ENCODE measurements at places on chromosomes 11 and 22. TPM values are rescaled to one million over a fixed set of nuclear protein-coding genes. Genes with fewer than 3 reads are reported as not detected.

Gene ZW10
- total RNA-seq = 10.7 TPM

Gene RIMBP3C
- not detected for total RNA-seq

Gene CBLIF
- total RNA-seq = not detected

Gene RBFOX2
- 63.3 TPM for total RNA-seq

Gene IGSF9B
- 4.9 TPM for total RNA-seq

Gene C11orf58
- total RNA-seq = 101 TPM

Gene YPEL1
- total RNA-seq = 15.1 TPM

Gene HORMAD2
- 0.46 TPM for total RNA-seq

Gene GLB1L2
- 7.3 TPM for total RNA-seq

Gene KDM4E
- not detected for total RNA-seq

- H3K4me3 ChIP-seq = no peak overlapping the region
- peaks cover 4% of the 10 kb centered on the region for H3K36me3 ChIP-seq
- H3K27ac ChIP-seq = no peak overlapping the region
- no peaks in the 10 kb centered on the region for H3K4me1 ChIP-seq
- H3K27me3 ChIP-seq = no peaks in the 10 kb centered on the region
These were observed 66.4 kb downstream of the APOL5 start for GRCh38 chr22:35783943-35784614.

DNA sequence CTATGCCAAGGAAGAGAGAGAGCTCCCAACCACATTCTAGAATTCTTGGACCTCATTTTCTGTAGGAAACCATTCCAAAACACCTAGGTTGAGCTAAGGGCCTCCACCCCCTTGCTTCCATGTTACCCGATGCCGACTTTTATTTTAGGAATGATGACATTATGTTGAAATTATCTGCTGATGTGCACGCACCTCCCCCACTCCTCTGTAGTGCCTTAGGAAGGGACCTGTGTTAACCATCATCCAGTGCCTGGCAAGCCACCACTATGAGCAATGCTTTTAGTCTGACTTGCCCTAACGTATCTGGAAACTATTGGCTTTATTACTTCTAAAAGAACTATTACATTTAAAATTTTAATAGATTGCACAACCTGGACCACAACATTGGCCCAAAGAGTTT, 42.1 kb downstream of the NCAPD3 start:
- no peak for DNase-seq
- H3K4me1 ChIP-seq = no peaks in the 10 kb centered on the region
- H3K36me3 ChIP-seq = peaks cover 18% of the 10 kb centered on the region
- H3K27me3 ChIP-seq = no peaks in the 10 kb centered on the region

GRCh38 chr11:32178692-32179091, 87.8 kb downstream of the RCN1 start:
- H3K4me1 ChIP-seq = no peaks in the 10 kb centered on the region
- no peak for DNase-seq
- no peak overlapping the region for H3K27ac ChIP-seq
- no peaks in the 10 kb centered on the region for H3K36me3 ChIP-seq

DNA sequence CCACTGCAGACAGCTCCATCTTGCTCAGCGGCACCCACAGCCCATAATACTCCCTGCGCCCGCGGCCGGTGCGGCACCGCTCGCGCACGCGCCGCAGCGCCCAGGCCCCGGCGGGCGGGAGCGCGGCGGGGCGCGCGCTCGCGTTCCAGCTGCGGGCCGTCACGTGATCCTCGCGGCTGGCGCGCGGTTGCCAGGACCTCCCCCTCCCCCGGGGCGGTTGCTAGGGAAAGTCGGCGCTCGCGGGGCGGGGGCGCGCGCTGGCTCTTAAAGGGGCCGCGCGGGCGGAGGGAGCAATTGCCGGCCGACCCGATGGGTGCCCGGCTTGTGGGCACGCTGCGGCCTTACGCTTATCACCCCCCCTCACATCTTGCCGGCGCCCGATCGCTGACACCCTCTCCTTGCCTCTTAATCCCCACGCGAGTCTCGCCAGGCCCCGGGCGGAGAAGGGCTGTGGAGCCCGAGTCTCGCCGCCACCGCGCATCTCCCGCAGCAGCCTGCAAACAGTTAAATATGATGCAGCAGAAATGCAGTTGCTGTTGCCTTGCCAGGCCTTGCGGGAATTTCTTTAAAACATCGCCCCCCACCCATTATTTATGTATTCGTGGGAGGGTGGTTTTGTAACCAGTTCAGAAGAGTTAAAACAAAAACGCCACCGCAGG, at the start of gene CBX6:
Gene CBX6 (minus strand): TSS at position 45 of the 659 bp plus-strand sequence. CDS start 26 bp downstream, at position 19.
- peak; percentile 96 for DNase-seq
- peak within 1 kb of the TSS; percentile 75 for H3K4me3 ChIP-seq
- H3K36me3 ChIP-seq = no peaks in the 10 kb centered on the region
- no peaks in the 10 kb centered on the region for H3K27me3 ChIP-seq
- H3K27ac ChIP-seq = peak within 1 kb of the TSS; percentile 94

DNA sequence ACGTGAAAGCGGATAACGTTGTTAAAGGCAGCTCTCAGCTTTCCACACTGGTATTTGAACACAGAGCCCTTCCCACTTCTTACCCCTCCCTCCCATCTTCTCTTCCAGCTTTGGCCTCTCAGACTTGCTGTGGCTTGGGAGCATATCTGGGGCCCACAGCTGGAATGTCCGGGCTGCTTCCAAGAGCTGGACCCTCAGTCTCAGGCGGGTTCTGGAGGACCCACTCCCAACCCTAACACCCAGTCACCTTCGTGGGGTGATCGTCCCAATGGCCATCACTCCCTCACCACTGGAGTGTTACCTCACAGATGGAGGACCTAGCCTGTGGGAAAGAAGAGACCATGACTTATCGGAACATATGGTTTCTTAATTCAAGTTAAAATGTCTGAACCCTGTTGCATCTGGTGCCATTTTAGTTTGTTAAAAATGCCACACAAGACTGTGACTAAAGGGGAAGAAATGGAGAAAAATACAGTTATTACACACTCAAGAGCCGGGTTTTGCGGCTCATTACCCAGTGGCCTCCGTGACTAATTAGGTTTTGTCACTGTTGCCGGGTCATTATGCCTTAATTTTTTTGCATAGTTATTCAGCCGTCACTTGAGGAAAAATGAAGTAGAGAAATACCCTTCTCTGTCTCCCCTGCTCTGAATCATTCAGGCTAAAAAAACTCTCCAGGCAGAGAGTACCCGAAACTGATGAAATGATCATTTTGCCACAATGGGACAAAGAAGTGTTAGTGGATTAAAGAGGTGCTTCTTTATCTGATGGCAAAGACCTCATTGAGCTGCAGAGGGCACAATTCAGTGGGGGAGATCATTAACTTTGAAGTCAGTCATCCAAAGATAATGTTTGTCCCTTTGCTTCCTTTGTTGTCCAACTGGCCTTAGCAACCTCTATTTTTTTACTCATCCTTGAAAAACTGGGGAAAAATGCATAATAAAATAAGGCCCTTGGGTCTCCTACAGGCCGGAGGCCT, 87.2 kb upstream of the HTATIP2 start:
- no peaks in the 10 kb centered on the region for H3K4me1 ChIP-seq
- DNase-seq = no peak
- H3K4me3 ChIP-seq = no peak overlapping the region
- H3K27ac ChIP-seq = no peak overlapping the region

DNA sequence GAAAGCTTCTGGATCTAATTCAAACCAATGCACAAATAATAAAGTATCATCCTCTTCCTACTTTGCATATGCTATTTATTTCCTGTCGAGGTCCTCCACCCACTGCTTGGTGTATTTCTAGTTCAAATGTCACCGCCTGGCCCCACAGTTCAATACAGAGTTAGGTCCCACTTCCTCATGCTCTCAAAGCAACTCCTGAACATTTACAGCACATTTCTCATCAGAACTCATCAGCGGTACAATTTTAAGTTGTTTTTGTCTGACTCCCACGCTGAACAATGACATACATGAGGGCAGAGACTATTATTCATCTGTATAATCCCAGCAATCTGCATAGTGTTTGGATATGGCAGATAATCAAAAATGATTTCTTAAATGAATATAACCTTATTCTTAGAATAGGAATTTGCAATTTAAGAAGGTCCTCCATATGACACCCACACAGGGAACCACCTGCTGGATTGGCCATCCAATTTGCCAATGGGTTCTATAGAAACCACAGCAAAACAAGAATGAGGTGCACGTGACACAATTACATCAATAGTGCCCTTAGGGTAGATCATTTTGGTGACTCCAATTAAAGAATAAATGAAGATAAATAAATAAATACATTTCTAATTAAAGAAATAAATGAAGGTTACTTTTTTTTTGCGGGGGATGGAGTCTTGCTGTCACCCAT, 54.2 kb downstream of the SLC25A17 start:
- no peak overlapping the region for H3K4me3 ChIP-seq
- H3K27me3 ChIP-seq = no peaks in the 10 kb centered on the region
- no peaks in the 10 kb centered on the region for H3K36me3 ChIP-seq
- no peak overlapping the region for H3K27ac ChIP-seq
- H3K4me1 ChIP-seq = peaks cover 2% of the 10 kb centered on the region

DNA sequence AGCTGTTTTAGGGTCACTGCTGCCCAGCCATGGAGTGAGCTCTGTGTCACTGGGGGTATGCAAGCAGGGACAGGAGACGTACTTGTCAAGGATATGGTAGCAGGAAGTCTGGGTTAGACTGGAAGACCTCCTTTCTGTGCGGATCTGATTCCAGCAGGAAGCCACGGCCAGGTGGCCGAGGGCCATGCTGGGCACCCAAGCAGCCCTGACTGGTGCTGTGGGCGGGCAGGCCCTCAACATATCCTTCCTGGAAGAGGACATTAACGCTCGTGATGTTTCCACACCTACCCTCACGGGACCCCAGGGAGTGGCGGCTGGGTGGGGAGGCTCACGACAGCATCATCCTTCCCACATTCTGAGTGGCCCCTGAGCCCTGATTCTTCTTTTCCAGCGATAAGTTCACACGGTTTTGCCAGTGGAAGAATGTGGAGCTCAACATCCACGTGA, 8.7 kb upstream of the ANKRD13D start:
- H3K27me3 ChIP-seq = no peaks in the 10 kb centered on the region
- no peak overlapping the region for H3K4me3 ChIP-seq
- H3K27ac ChIP-seq = no peak overlapping the region
- peaks cover 21% of the 10 kb centered on the region for H3K4me1 ChIP-seq
- no peak for DNase-seq
- H3K36me3 ChIP-seq = peaks cover 29% of the 10 kb centered on the region

DNA sequence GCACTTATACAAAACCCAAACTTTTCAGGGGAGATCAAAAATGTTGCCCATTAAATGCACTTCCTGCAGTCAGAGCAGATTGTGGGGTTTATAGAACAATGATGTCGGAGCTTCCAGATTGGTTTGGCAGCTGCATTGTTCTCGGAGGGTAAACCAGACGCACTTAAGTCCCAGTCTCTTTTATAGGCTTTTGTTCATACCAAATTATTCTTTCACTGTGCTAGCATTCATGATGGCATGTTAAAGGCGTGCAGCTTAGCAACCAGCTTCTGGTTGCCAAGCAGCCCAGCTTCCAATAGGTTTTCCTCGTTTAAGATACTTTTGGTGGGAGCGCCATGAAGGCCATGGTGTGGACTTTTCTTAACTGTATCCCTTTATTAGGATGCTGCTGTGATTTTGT, 40.9 kb downstream of the ZC3H12C start:
- no peak overlapping the region for H3K27ac ChIP-seq
- no peaks in the 10 kb centered on the region for H3K27me3 ChIP-seq
- no peak overlapping the region for H3K4me3 ChIP-seq
- H3K36me3 ChIP-seq = peaks cover 6% of the 10 kb centered on the region
- peak; percentile 20 for DNase-seq
- H3K4me1 ChIP-seq = peaks cover 2% of the 10 kb centered on the region

DNA sequence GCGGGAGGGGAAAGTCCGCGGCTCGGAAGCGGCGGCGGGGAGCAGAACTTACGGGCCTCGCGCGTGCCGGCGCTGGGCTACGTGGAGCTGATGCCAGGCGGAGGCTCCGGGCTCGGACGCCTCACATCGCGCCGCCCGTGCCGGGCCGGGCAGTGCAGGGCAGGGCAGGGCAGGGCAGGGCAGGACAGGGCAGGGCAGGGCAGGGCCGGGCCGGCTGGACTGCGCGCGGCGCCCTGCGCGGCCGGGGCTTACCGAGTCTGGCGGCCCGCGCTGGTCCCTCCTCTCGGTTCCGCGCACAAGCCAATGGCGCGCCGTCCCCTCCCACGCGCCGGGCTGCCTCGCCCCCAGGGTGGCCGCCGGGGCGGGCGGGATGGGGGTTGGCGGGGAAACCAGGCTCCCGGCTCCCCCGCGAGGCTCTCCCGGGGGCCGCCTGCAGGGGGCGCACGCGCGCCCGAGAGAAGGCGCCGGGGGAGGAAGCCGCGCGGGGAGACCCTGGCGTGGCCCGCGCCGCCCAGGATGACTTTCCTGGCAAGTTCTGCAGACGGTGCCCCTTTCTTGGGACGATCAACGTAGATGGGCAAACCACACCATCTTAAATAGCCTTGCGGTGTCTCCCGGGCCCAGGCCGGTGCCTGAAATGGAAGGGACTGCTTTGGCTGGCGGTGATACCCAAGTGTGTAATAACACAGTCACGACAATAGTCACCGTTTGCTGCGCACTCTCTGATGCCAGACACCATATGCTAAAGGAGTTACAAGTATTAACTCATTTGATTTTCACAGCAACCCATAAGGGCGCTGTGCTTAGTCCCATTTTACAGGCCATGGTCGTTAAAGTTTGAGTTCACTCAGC, at the start of gene TP53I11:
Gene TP53I11 (minus strand): TSS at position 259 of the 852 bp plus-strand sequence. CDS start 12,548 bp downstream, outside the sequence.
- peak within 1 kb of the TSS; percentile 78 for H3K4me3 ChIP-seq
- H3K4me1 ChIP-seq = peaks cover 24% of the 10 kb centered on the region
- peak; percentile 69 for DNase-seq
- peak within 1 kb of the TSS; percentile 76 for H3K27ac ChIP-seq
- peaks cover 9% of the 10 kb centered on the region for H3K36me3 ChIP-seq
- no peaks in the 10 kb centered on the region for H3K27me3 ChIP-seq

- H3K36me3 ChIP-seq = no peaks in the 10 kb centered on the region
- no peak overlapping the region for H3K27ac ChIP-seq
- no peaks in the 10 kb centered on the region for H3K27me3 ChIP-seq
- H3K4me1 ChIP-seq = peaks cover 2% of the 10 kb centered on the region
These were observed 14.4 kb upstream of the EHF start for GRCh38 chr11:34606326-34607120.

DNA sequence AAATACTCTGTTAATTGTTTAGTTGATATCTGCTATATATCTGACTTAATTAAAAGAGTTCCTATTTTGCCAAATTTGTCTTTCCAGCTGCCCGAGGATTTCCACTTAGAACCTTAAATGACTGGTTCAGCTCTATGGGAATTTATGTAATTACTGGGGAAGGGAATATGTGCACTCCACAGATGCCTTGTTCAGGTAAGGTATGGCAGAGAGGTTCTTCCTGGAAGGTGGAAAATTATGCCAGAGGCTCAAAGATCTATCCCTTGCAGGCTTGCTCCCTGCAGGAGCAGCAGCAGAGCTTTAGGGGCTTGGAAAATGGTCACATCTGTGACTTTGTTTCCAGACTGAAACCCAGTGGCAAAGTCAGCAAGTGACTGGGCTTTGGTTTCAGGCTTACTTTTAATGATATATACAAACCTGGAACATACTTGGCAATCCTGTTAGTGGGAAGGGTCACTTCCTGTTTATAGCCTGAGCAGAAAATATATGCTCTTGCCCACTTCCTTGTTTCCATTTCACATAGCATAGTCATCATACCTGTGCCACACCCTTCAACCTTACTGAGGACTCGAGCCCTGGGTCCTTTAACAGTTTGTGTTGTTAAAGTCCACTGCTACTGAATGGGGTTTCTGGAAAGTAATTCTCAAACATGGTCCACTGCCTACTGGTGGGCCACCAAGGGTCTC, 23.7 kb downstream of the WBP2NL start:
- no peak overlapping the region for H3K4me3 ChIP-seq
- H3K4me1 ChIP-seq = no peaks in the 10 kb centered on the region

- H3K27ac ChIP-seq = peak overlapping the region; percentile 87
- no peaks in the 10 kb centered on the region for H3K27me3 ChIP-seq
- DNase-seq = peak; percentile 71
- no peaks in the 10 kb centered on the region for H3K36me3 ChIP-seq
- H3K4me3 ChIP-seq = peak overlapping the region; percentile 66
These were observed 67.9 kb upstream of the WNT7B start for GRCh38 chr22:46044621-46045458.

All from lung (tissue), 17 donors.